ENCODE measurements at places on chromosomes 2 and 18.
A peak's percentile ranks its signal among the peaks of the same experiment; 100 is the strongest.

DNA sequence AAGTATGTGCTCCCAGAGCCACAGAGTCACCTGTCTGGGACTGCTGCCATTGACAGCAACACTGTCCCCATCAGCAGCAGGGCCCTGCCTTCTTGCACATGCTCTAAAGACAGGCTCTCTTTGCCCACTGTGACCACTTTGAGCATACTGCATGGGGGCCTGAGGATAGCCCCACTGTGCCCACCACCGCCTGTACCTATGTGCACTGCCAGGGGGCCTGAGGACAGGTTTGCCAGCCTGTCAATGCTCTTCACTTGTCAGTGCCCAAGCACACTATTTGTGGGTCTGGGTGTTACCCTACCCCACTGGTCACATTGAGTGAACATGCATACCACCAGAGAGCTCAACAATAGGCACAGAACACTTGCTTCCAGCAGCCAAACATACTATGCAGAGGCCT is 1137.0 kb upstream of the FANCL start:
- H3K27me3 ChIP-seq = peaks cover 5% of the 10 kb centered on the region
- DNase-seq = no peak
- no peaks in the 10 kb centered on the region for H3K36me3 ChIP-seq
- H3K27ac ChIP-seq = no peak overlapping the region

DNA sequence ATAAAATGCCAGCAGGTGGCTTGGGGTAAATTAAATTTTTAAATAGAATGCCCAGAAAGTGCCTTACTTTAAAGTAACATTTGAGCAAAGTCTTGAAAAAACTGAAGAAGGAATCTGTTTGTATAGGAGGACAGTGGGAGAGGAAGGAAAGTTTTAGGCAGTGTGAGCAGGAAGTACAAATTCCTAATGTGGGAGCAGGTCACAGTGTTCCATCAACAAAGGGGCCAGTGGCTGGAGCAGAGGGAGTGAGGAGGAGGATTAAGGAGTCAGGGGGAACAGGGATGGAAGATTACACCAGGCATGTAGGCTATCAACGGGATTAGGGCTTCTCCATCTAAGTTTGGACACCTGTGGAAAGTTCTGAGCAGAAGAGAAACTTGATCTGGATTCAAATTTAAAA is 439.2 kb upstream of the REG3G start:
- no peak for DNase-seq
- no peaks in the 10 kb centered on the region for H3K4me1 ChIP-seq
- no peak overlapping the region for H3K4me3 ChIP-seq
- H3K27ac ChIP-seq = no peak overlapping the region
- no peaks in the 10 kb centered on the region for H3K36me3 ChIP-seq
- H3K27me3 ChIP-seq = no peaks in the 10 kb centered on the region

GRCh38 chr2:152385650-152386049 is 50.7 kb downstream of the FMNL2 start:
- DNase-seq = no peak
- H3K27me3 ChIP-seq = no peaks in the 10 kb centered on the region
- H3K4me3 ChIP-seq = no peak overlapping the region
- no peaks in the 10 kb centered on the region for H3K36me3 ChIP-seq
- H3K27ac ChIP-seq = no peak overlapping the region

DNA sequence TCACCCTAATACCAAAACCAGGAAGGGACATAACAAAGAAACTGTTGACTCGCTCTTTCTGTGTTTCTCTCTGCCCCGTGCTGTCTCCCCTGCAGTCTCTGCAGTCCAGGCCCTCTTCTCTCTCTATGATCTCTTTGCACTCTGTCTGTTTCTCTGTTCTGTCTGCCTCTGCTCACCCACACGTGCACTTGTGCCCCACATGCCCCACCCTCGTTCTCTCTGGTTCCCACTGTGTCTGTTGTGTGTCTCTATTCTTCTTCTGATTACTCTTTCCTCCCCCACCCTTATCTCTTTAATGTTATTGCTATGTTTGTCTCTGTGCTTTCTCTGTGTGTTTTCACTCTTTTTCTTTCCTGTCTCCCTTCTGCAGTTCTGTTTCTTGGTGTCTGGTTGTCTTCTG is 54.0 kb downstream of the NAT8 start:
- H3K36me3 ChIP-seq = peaks cover 10% of the 10 kb centered on the region
- H3K4me3 ChIP-seq = no peak overlapping the region
- no peaks in the 10 kb centered on the region for H3K27me3 ChIP-seq
- no peak overlapping the region for H3K27ac ChIP-seq
- no peak for DNase-seq

DNA sequence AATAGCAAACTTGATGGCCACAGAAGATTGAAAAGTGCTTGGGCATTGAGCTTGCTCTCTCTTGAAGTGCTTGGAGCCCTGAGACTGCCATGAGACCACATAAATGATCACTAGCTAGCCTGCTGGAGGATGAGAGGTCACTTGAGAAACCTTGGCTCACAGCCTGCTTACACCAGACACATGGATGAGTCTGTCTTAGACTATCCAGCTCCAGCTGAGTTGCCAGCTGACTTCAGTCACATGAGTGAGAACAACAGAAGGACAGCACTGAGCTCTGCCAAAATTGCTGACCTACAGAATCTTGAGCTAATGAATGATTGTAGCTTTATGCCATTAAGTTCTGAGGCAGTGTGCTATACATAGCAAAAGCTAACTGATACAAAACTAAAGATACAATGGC is 18.1 kb downstream of the NABP1 start:
- H3K4me1 ChIP-seq = peaks cover 9% of the 10 kb centered on the region
- no peak overlapping the region for H3K27ac ChIP-seq
- no peak for DNase-seq
- no peaks in the 10 kb centered on the region for H3K27me3 ChIP-seq
- H3K36me3 ChIP-seq = peaks cover 18% of the 10 kb centered on the region
- H3K4me3 ChIP-seq = no peak overlapping the region

GRCh38 chr2:24948506-24948905 is 23.2 kb downstream of the DNAJC27 start:
- H3K4me3 ChIP-seq = no peak overlapping the region
- no peak overlapping the region for H3K27ac ChIP-seq
- no peaks in the 10 kb centered on the region for H3K4me1 ChIP-seq
- DNase-seq = no peak
- H3K27me3 ChIP-seq = no peaks in the 10 kb centered on the region

DNA sequence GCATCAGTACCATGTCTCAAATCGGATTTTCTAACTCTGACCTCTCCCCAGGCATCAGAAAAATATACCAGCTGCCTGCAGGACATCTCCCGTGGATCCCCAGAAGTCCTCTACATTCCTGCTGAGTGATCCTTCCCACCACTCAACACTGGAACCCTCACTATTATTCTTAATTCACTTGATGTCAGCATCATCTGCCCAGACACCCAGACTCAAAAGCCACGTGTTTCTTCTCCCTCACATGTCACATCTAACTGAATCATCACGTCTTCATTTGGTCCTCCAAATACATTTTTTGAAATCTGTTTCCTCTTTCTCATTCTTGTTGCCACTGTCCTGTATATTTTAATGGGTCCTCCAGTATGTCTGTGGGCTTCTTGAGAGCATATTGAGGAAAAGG is 218.6 kb downstream of the HRH4 start:
- no peak overlapping the region for H3K4me3 ChIP-seq
- no peaks in the 10 kb centered on the region for H3K4me1 ChIP-seq
- peaks cover 2% of the 10 kb centered on the region for H3K27me3 ChIP-seq
- H3K27ac ChIP-seq = no peak overlapping the region
- no peaks in the 10 kb centered on the region for H3K36me3 ChIP-seq

DNA sequence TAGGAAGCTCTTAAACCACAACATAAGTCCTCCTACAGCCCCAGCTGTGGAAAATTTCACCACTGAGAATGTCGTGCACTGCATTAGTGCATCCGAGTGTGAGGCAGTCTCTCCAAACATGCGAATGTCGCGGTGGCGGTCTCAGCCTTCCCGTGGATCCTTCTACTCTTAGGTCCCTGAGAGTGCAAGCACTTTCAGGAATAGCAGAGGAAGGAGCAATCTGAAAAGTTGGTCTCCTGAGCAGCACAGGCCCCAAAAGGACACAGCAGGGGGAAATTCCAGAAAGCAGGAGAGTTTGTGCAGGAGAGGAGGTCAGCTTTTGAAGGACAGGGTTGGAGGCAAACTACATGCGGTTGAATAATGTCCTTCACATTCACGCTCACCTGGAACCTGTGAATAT is 440.5 kb upstream of the SMIM21 start:
- DNase-seq = no peak
- H3K36me3 ChIP-seq = no peaks in the 10 kb centered on the region
- H3K4me1 ChIP-seq = no peaks in the 10 kb centered on the region

DNA sequence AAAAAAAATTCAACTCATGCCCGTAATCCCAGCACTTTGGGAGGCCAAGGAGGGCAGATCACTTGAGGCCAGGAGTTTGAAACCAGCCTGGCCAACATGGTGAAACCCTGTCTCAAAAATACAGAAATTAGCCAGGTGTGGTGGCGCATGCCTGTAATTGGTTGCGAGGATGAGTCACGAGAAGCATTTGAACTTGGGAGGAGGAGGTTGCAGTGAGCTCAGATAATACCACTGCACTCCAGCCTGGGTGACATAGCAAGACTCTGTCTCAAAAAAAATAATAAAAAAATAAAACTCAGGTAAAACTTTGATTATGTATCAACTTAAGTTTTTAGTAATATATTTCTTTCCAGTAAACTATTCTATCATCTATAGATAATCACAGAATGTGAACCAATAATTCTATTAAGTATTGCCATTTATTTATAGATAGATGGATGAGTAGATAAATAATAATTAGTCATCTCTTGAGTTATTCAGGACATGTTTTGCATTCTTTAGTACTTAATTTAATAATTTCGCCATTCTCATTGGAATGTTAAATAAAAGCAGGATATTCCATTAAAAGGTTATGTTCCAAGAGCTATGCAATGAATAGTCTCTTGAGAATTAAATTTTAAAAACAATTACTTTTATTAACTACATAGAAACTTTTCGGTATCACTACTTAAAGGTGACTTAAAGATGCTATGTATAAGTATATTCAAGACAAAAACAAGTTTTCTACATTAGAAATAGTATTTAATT is 48.7 kb downstream of the WDPCP start:
- peaks cover 3% of the 10 kb centered on the region for H3K4me1 ChIP-seq
- no peak for DNase-seq
- H3K27me3 ChIP-seq = no peaks in the 10 kb centered on the region
- H3K4me3 ChIP-seq = no peak overlapping the region
- H3K36me3 ChIP-seq = no peaks in the 10 kb centered on the region

DNA sequence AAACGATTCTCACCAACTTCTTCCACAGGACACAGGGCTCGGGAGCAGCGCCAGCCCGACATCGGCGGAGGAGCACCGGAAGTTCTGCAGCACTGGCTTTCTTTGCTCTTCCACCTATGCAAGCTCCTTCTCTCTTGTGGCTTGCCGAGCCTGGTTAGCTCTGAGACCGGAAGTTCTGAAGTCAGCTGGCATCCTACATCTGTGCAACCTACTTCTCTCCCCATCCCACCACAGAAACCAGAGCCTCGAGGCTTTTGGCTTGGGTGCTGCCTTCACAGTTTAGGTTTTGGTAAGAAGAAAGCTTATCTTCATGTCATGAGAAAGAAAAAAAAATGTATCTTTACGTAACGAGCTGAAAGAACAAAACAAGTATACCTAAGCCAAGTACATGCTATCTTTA is 111.7 kb downstream of the ANKRD44 start:
- peak overlapping the region; percentile 88 for H3K4me3 ChIP-seq
- peak overlapping the region; percentile 96 for H3K27ac ChIP-seq
- no peaks in the 10 kb centered on the region for H3K27me3 ChIP-seq
- H3K36me3 ChIP-seq = peaks cover 23% of the 10 kb centered on the region
- peak; percentile 56 for DNase-seq

DNA sequence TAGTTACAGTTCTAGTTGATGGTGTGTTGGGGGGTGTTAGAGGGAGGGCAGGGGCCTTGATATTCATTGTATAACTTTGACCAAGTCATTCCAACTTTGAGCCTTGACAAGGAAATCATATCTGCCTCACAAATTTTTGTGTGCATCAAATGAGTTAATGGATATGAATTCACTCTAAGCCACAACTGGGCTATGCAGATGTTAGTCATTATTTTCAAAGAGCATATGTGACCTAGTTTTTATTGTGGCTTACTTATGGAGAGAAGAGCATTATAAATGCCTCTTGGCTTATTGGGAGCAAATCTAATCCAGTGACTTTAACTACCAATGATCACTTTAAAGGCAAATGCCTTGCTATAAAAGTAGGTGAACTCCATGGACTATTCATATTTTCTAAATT is 250.2 kb downstream of the LPIN1 start:
- H3K36me3 ChIP-seq = no peaks in the 10 kb centered on the region
- DNase-seq = no peak
- H3K4me1 ChIP-seq = peaks cover 21% of the 10 kb centered on the region
- no peak overlapping the region for H3K27ac ChIP-seq

- no peak for DNase-seq
- peaks cover 3% of the 10 kb centered on the region for H3K27me3 ChIP-seq
- H3K36me3 ChIP-seq = no peaks in the 10 kb centered on the region
Observed at GRCh38 chr2:217890445-217890844, 112.3 kb downstream of the TNS1 start.

GRCh38 chr2:152588998-152589397 is 128.3 kb downstream of the PRPF40A start:
- H3K4me3 ChIP-seq = no peak overlapping the region
- no peaks in the 10 kb centered on the region for H3K27me3 ChIP-seq
- no peak overlapping the region for H3K27ac ChIP-seq
- no peak for DNase-seq

GRCh38 chr2:45714679-45715078 is 63.2 kb downstream of the PRKCE start:
- H3K27me3 ChIP-seq = no peaks in the 10 kb centered on the region
- no peak overlapping the region for H3K4me3 ChIP-seq
- H3K4me1 ChIP-seq = peaks cover 52% of the 10 kb centered on the region
- peaks cover 9% of the 10 kb centered on the region for H3K36me3 ChIP-seq
- H3K27ac ChIP-seq = no peak overlapping the region

GRCh38 chr2:70328921-70329561 is 27.2 kb upstream of the FAM136A start:
- H3K4me1 ChIP-seq = no peaks in the 10 kb centered on the region
- H3K27me3 ChIP-seq = peaks cover 7% of the 10 kb centered on the region
- H3K27ac ChIP-seq = no peak overlapping the region
- H3K4me3 ChIP-seq = no peak overlapping the region
- no peaks in the 10 kb centered on the region for H3K36me3 ChIP-seq

GRCh38 chr2:29786361-29786760 is 135.0 kb downstream of the ALK start:
- no peak for DNase-seq
- H3K4me3 ChIP-seq = no peak overlapping the region
- H3K36me3 ChIP-seq = no peaks in the 10 kb centered on the region

DNA sequence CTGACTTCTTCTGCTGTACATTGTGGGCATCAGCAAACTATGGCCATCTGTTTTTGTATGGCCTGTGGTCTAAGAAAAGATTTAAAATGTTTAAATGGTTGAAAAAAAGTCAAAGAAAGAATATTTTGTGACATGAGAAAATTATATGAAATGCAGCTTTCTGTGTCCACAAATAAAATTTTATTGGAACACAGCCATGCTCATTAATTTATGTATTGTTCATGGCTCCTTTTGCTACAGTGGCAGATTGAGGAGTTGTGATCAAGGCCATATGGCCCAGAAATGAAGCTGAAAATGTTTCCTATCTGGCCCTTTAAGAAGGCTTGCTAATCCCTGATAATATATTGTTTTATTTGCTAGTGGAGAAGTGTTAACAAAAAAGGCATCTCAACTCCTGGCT is 162.0 kb downstream of the SLC4A3 start:
- DNase-seq = no peak
- peaks cover 4% of the 10 kb centered on the region for H3K27me3 ChIP-seq
- H3K4me1 ChIP-seq = no peaks in the 10 kb centered on the region
- H3K4me3 ChIP-seq = no peak overlapping the region
- no peak overlapping the region for H3K27ac ChIP-seq
